ENCODE measurements at places on chromosomes 4 and X. TPM values are rescaled to one million over a fixed set of nuclear protein-coding genes. Genes with fewer than 3 reads are reported as not detected.

DNA sequence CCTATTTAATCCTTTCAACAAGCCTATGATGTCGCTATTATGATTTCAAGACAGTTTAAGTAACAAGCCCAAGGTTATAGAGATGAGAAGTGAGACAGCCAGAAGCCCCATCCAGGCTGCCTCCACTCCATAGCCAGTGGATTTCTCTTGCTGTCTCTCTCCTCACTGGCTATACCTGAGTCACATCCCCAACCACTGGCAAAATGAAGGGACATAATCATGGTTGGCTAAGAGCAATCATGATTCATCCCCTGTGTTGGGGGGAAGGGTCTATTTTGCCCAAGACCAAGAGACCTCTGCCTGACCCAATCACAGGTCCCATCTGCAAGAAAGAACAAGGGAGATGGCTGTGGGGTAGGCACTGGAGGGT is 334.9 kb upstream of the GATB start:
- no peak overlapping the region for H3K4me3 ChIP-seq
- peaks cover 18% of the 10 kb centered on the region for H3K36me3 ChIP-seq
- peaks cover 61% of the 10 kb centered on the region for H3K4me1 ChIP-seq
- no peaks in the 10 kb centered on the region for H3K27me3 ChIP-seq
- DNase-seq, result no peak
- H3K27ac ChIP-seq, result peak overlapping the region; percentile 71

DNA sequence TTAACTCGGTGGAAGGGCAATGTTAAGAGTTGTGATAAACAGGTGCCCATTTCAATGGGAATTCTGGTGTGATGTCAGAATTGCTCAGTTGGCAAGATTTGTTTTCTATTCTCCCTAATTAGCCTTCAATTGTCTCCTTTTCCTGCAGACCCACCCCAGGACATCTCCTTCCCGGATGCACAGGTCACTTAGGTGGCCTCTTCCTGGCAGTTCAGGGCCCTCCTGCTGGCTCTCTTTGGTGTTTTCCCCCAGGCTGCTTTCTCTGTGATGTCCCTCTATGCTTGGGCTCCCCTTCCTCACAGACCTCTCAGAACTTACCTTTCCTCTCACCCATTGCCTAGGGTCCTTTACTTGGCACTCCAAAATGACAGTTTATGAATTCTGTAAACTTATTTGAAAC is 126.3 kb downstream of the GPAT3 start:
- DNase-seq, result no peak
- no peaks in the 10 kb centered on the region for H3K36me3 ChIP-seq
- peaks cover under 1% of the 10 kb centered on the region for H3K27me3 ChIP-seq
- no peak overlapping the region for H3K27ac ChIP-seq
- H3K4me1 ChIP-seq, result peaks cover 7% of the 10 kb centered on the region

- H3K4me1 ChIP-seq, result no peaks in the 10 kb centered on the region
- H3K36me3 ChIP-seq, result no peaks in the 10 kb centered on the region
- no peak overlapping the region for H3K27ac ChIP-seq
- H3K27me3 ChIP-seq, result peaks cover 1% of the 10 kb centered on the region
- no peak for DNase-seq
Measured at GRCh38 chr4:141826260-141826659, 189.9 kb downstream of the IL15 start.

Gene AMBN
- not detected for total RNA-seq

DNA sequence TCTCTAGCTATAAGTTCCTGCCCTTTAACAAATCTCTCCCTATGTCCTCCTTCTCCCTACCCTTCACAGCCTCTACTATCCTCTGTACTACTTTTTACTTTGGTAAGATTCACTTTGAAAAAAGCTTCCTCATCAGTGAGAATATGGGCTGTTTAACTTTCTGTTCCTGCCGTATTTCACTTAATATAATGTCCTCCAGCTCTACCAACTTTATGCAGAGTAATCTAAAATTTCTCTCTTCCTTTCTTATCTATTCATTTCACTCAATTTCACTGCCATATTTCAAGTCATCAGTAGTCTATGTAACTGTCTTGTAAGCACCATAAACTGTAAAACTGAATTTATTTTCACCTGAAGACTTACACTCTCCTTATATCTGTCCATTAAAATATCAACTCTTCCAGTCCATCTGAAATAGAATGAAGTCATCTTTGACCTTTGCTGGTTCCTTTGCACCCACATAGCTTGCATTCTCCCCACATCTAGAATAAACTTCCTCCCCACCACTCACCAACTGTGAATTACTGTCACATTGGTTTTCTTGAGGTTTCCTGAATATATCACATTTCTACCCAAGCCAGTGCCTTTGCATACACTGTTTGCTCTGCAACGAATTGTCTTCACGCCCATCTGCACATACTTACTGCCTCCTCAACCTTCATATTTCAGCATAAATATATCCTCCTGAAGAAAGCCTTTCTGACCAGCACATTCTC is 54.6 kb downstream of the ARAP2 start:
- H3K4me1 ChIP-seq, result peaks cover 29% of the 10 kb centered on the region
- peak overlapping the region; percentile 15 for H3K4me3 ChIP-seq
- DNase-seq, result peak; percentile 22
- peaks cover 32% of the 10 kb centered on the region for H3K36me3 ChIP-seq
- H3K27ac ChIP-seq, result peak overlapping the region; percentile 78

- H3K36me3 ChIP-seq, result no peaks in the 10 kb centered on the region
- no peak for DNase-seq
- H3K27ac ChIP-seq, result no peak overlapping the region
- H3K4me3 ChIP-seq, result no peak overlapping the region
- H3K4me1 ChIP-seq, result peaks cover 32% of the 10 kb centered on the region
- peaks cover 80% of the 10 kb centered on the region for H3K27me3 ChIP-seq
Measured at GRCh38 chr4:153788051-153788412, 851 bp downstream of the SFRP2 start.

Gene PPEF1
- total RNA-seq, result not detected

GRCh38 chrX:154399527-154400368 is 1.6 kb downstream of the RPL10 start:
- DNase-seq, result peak; percentile 40
- H3K27ac ChIP-seq, result peak overlapping the region; percentile 100

DNA sequence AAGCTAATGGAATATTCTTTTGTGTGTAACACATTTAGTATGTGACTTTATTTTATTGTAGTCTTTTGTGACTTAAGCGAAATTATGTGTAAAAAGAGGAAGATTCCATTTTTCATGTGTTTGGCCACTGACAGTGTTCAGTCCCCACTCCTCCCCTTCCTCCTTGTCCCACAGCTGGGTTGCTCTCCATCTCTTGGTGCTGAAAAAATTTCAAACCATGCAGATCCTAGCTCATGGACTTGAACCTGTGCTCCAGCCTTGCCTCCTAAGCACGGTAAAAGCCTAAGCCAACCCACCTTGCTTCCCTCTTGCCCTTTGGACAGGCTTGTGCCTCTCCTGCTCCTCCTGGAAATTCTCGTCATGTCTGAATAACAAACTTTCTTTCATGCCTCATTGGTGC is 2008.5 kb upstream of the TENM3 start:
- no peak overlapping the region for H3K27ac ChIP-seq
- no peak for DNase-seq
- H3K27me3 ChIP-seq, result no peaks in the 10 kb centered on the region
- H3K36me3 ChIP-seq, result no peaks in the 10 kb centered on the region
- no peak overlapping the region for H3K4me3 ChIP-seq

DNA sequence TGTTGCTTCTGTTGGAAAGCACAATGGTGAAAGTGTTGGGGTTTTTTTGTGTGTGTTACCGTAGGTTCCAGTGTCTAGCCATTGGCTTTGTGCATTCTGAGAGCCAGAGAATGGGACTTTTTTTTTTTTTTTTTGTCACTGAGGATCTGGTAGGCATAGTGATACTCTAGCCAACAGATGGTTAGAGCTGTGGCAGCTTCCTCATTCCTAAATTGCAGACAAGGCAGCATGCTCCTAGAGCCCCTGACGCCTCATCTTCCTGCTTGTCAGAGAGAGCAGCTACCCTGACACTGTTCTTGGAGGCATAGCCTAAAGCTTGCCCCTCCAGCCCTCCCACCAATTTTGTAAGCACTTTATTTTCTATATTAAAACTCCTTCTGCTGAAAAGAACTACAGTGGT is 27.0 kb downstream of the ARHGEF9 start:
- H3K4me3 ChIP-seq, result no peak overlapping the region
- peaks cover 28% of the 10 kb centered on the region for H3K4me1 ChIP-seq
- no peak for DNase-seq
- no peak overlapping the region for H3K27ac ChIP-seq

Data from activated CD4-positive, alpha-beta T cell treated with anti-CD3 and anti-CD28 coated beads, Interleukin-2, amount 10 ng/mL, durations not matched to agents 7 days and 5 days (primary cell).